Suppressor macrophage treated with lipopolysaccharide for 1 hour (primary cell): ENCODE measurements at places on chromosomes 11 and 22.

- no peak for DNase-seq
Observed at GRCh38 chr11:119624102-119624615, 104.8 kb downstream of the NECTIN1 start.

DNA sequence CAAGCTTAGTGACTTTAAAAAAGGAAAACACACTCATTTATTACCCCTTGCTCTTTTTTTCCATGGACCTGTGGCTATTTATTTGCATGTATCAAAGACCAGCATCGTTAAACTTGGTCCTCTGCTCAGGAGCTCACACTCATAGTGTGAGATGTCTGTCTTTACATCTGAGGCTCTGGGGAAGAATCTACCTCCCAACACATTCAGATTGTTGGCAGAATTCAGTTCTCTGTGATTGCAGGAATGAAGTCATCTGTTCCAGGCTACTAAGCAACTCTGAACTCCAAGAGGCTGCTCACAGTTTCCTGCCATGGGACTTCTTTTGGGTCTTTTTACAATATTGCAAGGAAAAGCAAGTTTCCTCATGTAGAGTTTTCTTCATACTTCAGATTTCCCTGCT is 138.8 kb downstream of the LRRC4C start:
- DNase-seq, result no peak

GRCh38 chr11:23543651-23544222 is 683.5 kb upstream of the CCDC179 start:
- DNase-seq, result no peak

DNA sequence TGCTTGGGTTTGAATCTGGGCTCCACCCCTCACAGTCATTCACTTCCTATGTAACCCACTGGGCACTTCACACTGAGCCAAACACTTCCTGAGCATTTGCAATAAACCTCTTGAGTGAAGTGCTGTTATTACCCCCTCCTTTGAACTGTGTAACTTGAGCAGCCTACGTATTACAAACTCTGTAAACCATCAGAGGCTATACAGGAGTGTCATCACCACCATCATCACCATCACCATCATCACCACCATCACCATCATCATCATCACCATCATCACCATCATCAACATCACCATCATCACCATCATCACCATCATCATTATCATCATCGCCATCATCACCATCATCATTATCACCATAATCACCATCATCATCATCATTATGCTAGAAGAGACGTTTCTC is 18.4 kb downstream of the RTL6 start:
- no peak for DNase-seq

DNA sequence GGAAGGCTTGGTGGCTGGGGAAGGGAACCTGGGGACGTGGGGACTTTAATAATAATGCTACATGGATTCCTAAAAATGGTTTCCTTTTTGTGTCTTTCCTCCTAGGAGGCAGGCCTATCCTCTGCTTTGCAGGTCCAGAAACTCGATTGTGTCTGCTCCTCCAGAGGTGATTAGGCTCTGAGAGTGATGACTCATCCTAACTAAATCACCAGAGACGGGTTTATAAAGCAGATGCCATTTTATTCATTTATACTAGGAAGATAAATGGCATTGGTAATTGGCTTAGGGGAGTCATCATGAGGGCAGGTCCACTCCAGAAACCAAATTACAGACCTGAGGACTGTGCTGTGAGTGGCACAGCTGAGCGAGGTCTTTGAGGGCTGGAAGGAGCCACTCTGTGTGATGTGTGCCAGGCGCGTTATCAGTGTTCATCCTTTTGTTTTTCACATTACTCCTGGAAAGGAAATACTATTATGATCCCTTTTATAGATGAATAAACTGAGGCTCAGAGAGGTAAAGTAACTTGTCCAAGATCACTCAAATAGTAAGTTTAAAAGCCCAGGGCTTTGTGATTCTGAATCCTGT is 7.1 kb downstream of the NLRX1 start:
- DNase-seq, result no peak

DNA sequence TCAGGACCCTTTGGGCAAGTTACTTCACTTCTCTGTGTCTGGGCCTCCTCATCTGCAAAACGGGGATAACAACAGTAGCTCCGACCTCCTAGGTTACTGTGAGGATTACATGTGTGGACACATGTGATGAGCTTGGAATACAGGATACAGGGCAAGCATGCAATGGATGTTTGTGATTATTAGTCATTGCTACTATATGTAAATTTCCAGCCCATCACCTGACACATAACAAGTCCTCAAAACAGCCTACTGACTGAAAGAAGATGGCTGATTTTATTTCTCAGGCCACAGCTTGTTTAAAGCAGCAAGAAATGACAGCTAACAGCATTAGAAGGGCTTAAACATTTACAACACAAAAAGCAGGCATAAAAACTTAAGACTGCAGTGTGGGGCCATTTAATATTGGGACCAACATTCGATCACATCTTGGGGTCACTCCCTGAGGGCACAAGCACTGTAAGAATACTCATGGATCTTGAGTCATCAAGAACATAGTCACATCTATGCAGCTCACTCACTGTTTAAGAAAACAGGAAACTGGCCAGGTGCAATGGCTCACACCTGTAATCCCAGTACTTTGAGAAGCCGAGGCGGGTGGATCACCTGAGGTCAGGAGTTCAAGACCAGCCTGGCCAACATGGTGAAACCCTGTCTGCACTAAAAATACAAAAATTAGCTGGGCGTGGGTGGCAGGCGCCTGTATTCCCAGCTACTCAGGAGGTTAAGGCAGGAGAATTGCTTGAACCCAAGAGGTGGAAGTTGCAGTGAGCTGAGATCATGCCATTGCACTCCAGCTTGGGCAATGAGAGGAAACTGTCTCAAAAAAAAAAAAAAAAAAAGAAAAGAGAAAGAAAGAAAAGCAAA is 49.5 kb downstream of the ABTB2 start:
- peak; percentile 67 for DNase-seq

GRCh38 chr11:69892237-69892985 is 73.2 kb upstream of the FGF3 start:
- no peak for DNase-seq

- DNase-seq, result no peak
Observed at GRCh38 chr11:132528181-132528580, 1004.1 kb downstream of the OPCML start.

DNA sequence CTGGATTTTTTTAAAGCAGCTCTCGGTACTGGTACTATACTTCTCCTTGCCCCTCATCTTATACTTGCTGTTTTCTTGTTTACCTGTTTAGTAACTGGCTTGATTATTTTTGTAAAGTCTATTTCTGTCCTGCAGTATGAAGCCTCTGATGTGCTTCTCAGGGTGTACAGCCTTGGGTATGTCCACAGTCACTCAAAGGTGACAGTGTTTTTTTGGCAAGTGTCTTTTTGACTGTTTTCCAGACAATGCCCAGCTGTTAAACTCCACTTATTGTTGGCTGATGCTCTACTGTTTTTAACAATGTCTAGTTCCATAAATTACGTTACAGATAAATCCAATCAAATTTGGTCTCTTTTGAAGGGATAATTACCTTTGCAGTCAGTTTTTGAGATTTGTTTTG is 475.2 kb downstream of the JRKL start:
- DNase-seq, result no peak

DNA sequence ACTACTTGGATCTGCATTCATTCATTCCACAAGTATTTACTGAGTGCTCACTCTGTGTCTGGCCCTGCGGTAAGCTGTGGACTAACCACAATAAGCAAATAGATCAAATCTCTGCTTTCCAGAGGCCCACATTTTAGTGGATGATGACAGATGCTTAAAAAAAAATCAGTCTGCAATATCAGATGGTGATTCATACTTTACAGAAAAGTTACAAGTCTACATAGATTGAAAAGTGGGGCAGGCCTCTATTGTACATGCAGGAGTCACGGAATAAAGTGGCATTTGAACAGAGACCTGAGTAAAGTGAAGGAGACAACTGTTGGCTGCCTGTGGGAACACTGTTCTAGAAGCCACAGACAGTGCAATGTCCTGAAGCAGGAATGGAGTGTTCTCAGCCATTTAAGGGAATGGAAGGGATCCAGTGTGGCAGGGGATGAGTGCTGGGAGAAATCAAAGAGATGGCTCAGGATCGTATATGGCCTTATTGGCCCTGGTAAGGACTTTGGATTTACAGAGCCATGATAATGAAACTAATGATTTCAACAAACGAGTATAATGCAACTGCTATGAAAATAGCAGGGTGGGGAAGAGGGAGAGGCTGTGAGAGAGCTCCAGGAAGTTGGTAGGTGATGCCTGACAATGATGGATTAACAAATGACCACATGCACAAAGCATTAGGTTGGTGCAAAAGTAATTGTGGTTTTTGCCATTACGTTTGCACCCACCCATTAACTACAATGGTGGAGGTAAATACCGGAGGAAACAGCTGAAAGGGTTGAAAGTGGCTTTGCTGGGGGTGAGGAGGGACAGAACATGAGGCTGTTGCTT is 31.1 kb downstream of the TMEM45B start:
- DNase-seq, result no peak

- DNase-seq, result no peak
Observed at GRCh38 chr11:121067453-121067852, 33.6 kb upstream of the TECTA start.

DNA sequence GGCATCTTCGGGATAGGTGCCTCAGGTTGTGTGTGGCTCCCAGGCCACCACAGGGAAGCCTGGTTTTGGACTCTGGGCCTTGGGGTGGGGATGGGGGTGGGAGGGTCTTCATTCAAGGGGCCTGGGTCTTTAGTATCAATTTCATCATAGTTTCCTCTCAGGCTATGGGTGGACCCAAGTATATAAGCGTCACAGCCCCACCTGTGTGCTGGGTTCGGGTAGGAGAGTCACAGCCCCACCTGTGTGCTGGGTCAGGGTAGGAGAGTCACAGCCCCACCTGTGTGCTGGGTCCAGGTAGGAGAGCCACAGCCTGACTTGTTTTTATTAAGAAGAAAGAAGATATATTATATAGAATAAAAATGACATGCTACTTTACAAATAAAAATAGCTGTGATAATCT is 422.1 kb downstream of the BRD1 start:
- DNase-seq, result no peak

DNA sequence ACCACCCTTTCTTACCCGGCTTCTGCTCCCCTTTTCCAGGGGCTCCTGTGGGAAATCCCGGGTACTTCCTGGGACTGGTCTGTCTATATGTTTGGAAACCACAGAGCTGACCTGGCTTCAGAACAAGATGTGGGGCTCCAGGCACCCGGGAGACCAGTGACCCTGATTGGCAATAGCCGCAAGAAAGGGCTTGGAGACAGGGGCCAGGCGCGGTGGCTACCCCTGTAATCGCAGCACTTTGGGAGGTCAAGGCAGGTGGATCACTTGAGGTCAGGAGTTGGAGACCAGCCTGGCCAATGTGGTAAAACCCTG is 3.2 kb upstream of the NEAT1 start:
- no peak for DNase-seq

DNA sequence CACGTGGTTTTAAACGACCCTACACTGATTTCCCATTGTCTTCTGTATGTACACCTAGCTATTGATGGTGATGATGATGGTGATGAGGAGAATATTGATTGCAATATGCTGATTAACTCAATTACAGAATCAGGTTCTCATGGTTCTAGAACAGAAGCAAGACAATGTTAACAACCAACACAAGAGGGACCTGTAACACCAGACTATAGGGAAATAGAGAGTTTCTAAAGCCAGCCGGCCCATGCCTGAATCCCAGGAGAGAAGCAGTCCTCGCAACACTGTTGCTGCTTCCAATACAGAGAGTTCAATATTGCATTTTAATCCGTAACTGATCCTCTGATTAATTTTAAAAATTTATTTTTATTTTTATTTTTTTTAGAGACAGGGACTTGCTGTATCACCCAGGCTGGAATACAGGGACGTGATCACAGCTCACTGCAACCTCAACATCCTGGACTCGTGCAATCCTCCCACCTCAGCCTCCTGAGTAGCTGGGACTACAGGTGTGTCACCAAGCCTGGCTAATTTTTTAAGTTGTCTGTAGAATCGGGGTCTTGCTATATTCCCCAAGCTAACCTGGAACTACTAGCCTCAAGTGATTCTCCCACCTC is 22.2 kb upstream of the UBASH3B start:
- DNase-seq, result peak; percentile 74

DNA sequence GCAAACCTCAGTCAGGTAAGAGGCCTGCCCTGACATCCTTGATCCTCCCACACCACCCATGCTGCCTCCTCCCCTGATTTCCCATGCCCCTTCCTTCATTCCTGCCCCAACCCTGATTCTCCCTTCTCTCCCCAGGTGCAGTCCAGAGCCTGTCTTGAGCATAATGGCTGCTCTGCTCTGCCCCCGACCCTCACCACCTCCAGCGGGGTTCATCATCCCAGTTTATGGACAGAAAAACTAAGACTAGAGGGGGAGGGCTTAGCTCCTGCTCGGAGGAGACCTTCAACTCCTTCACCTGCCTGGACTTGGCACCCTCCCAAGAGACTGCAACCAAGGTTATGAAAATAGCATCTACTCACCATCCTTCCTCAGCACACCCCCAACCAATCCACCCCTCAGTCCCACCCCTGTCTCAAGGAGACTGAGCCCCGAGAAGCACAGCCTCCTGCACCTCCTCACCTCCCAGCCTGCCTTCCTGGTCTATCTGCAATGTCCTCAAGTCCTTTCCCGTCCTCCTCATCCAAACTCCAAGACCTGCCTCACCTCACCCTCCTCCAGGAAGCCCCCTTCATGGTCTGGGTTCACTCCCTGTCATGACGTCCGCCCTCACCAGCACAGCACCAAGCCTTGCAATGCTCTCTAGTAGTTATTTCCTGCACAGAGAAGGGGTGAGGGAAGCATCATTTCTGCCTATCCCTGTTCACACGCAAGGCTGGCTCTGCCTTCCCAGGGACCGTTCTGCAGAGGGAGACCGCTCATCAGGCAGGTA is 103.1 kb downstream of the PDE2A start:
- DNase-seq, result no peak

- peak; percentile 57 for DNase-seq
Observed at GRCh38 chr11:6746086-6746618, 25.6 kb downstream of the OR2AG2 start.

DNA sequence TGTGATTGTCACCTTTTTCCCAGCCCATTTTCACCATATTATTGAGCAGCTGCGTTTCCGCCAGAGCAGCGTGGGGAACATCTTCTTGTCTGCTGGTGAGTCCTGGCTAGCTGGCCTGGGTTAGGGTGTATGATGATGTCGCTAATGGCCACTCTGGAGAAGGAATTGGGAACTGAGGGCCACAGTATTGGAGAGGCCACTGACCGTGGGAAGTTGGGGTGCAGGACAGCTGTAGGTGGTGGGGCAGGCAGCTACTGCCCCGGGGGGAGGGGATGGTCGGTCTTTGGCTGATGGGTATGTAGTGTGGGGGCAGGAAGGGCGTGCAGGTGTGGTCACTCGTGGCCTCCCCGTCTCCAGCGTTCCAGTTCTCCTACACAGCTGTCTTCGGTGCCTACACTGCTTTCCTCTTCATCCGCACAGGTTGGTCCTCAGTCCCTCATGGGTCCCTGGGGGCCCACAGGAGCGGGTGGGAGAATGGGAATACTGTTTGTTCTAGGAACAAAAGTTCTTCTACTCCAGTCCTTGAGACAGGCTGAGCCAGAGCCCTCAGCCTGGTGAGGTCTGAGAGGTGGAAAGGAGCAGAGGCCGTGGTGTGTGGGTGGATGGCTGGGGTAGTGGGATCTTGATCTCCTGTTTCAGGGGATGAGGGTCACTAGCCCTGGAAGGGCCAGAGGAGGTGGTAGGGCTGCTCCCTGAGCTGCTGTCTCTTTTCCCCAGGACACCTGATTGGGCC is 2.1 kb downstream of the RCE1 start:
- no peak for DNase-seq
